Activated CD4-positive, alpha-beta memory T cell treated with anti-CD3 and anti-CD28 coated beads for 36 hours (primary cell): ENCODE measurements at places on chromosomes 1 and 21.

DNA sequence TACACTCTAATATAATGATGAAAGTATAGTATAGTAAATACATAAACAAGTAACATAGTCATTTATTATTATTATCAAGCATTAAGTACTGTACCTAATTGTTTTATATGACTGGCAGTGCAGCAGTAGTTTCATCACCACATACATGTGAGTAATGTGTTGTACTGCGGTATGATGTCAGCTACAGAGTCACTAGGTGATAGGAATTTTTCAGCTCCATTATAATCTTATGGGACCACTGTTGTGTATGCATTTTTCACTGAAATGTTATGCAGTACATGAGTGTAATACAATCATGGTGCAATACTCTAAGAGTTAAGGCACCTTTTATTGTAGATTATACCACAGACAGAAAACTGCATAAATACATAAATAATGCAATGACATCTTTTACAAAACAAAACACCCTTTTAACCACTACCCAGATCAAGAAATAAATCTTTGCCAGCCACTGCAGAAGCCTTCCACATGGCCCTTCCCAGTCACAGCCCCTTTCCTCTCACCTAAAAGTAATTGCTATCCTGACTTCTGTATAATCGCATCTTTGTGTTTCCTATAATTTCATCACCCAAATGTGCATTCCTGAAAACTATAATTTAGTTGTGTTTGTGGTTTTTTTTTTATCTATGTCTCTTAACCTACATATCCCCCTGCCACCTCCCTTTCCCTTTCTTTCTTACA, 16.3 kb downstream of the ABCD3 start:
- no peak for DNase-seq

- no peak for DNase-seq
Observed at GRCh38 chr21:42225042-42225441, 6.1 kb downstream of the ABCG1 start.

DNA sequence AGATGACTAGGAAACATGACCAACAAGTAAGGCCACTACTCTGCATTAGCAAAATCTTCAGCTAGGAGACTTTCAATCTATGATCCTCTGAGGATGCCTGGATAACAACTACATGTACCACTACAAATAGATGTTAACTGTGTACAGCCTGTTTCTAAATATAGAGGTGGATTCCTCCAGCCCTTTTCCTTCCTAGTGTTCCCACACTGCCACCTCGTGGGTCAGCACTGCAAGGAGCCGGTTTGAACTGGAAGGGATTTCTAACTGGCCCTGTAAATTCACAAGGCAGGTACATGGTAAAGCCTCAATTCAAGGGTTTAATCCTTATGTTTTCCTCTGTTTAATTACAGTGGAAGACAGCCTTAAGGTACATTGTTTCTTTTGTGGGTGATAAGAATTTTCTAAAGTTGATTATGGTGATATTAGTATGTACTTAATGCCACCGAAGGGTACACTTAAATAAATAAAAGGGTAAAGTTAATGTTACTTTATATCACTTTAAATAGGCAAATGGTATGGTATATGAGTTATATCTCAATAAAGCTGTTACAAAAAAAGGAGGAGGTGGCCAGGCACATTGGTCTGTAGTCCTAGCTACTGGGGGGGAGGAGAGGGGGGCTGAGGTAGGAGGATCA, 14.4 kb downstream of the SMYD3 start:
- DNase-seq, result peak; percentile 72

DNA sequence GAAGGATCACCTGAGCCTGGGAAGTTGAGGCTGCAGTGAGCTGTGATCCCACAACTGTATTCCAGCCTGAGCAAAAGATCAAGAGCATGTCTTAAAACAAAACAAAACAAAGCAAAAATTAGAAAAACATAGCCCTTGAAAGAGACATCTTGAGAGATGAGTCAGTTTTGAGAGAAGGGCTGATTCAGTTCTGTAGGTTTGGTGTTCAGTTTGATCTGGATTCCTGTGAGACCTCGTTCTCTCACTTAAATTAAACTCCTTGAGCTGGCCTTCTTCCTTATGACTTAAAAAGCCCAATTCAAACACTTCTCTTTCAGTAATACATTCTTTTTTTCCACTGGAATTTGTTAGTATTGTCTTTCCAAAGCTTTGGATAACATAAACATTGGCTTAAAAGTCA, 164.2 kb downstream of the NRIP1 start:
- no peak for DNase-seq

GRCh38 chr1:42981255-42981805, 22.7 kb upstream of the SLC2A1 start:
- DNase-seq, result no peak

- no peak for DNase-seq
Observed at GRCh38 chr1:26094677-26095383, 16.8 kb upstream of the PDIK1L start.

DNA sequence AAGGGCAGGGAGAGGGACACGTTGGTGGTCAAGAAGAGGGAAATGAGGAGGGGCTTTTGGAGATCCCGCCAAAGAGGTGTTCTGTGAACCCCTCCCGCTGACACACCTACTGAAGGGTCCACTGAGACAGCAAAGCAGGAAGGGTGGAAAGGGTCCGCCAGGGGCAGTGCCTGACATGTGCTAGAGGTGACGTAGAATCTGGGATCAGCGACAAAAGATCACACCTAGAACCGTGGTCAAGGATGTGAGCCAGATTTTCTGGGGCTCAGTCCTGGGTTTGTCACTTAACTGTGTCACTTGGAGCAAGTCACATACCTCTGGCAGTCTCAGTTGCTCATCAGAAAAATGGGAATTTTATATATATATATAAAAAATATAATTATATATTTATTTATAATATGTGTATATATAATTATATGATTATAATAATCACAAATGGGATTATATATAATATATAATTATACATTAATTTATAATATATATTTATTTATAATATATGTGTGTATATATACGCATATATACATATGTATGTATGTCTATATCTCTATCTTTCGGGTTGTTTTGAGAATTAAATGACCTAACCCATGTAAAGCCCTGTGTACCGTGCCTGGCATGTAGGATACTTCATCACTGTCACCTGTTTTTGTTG, 35.0 kb upstream of the ATP5PO start:
- DNase-seq, result peak; percentile 51

DNA sequence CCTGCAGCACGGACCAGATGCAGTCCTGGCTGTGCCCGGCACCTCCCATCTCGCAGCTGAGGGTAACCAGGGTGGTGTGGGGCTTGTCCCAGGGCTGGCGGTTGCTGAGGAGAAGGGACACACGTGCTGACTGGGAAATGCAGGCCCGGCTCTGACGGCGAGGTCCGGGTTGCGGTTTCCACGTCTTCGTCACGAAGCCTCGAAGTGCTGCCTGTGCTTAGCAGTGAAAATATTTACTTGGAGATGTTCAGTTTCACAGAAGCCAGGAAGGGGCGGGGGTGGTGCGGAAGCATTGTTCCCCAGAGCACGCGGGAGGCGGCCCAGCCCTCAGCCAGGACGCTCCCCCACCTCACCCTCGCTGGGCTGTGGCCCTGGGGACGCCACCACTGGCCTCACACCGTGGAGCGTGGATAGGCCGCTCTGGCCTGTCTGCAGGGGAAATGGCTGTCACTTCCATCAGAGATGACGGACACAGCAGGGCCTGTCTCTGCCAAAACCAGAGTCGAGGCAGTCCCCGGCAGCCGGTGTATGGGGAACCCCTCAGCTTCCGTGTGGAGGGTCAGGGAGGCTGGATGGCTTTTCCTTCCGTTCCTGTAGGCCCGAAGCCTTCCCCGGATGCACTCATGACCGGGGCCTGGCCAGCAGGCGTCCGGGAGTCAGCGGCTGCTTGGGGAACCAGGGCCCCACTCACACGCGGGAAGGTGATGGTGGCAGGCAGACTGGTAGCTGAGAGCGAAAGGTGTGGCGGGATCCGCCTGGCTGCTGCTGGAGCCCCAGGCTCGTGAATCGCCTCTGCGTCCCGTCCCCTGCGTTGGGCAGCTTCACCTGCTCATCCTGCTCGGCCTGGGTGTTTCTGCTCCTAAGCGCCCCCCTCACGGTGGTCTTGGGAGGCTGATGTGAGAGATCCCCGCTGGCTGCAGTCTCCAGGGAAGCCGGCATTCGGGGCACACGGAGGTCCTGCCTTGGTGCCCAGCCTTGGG, 14.7 kb upstream of the POFUT2 start:
- peak; percentile 65 for DNase-seq

DNA sequence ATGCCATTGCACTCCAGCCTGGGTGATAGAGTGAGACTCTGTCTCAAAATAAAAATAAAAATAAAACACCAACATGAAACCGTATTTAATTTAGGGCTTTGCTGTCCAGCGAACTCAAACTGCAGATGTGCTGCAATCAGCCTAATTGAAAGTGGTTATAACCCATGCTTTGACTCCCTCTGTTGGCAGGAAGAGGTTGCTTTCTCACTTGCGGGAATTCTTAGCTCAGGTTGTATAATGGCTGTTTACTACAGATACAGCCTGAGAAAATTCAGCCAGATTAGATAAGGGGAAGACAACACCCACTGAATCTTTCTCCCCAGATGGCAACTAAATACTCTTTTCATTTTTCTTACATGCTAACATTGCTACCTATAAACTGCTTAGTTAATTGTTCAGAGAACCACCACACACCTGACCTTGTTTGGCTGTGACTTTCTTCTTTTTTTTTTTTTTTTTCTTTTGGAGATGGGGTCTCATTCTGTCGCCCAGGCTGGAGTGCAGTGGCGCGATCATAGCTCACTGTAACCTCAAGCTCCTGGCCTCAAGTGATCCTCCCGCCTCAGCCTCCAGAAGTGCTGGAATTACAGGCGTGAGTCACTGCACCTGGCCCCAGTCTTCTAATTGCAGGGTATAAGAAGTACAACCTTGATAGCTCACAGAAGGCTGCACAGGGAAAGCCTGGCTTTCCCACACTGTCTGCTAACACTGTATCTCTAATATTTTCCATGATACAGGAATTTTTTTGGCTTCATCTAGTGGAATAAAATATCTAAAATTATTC, 34.6 kb downstream of the DNTTIP2 start:
- peak; percentile 46 for DNase-seq

DNA sequence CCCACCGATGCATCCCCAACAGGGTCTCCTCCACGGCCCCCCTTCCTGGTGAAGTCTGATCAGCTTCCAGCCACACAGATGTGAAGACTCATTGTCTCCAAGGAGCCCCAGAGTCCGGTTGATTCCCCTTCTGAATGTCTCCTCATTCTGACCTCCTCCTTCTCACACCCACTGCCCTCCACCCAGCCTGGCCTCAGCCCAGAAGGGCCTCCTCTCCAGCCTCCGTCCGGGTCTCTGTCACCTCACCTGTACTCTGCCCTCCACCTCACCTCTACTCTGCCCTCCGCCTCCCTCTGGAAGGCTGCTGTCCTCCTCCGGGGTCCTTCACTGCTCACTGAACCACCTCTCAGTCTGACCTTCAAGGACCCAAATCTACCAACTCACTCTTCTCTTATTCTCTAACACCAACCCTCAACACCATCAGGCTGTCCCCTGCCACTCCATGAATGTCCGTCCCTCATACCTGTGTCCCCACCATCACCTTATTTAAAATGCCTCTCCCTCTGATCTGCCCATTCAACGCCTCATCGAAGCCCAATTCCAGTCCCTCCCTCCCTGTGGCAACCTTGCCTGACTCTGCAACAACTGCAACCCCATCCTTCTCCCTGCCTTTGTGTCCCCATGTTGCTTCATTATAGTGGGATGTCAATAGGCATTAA, 201.2 kb downstream of the TOMM20 start:
- DNase-seq, result no peak

- DNase-seq, result no peak
Observed at GRCh38 chr1:5758000-5758858, 234.0 kb downstream of the NPHP4 start.

- no peak for DNase-seq
Observed at GRCh38 chr1:99328171-99328570, 63.9 kb downstream of the PLPPR4 start.

GRCh38 chr1:239421811-239422210, 35.4 kb downstream of the CHRM3 start:
- DNase-seq, result no peak

- peak; percentile 45 for DNase-seq
Observed at GRCh38 chr1:25020851-25021590, 90.9 kb upstream of the RUNX3 start.

DNA sequence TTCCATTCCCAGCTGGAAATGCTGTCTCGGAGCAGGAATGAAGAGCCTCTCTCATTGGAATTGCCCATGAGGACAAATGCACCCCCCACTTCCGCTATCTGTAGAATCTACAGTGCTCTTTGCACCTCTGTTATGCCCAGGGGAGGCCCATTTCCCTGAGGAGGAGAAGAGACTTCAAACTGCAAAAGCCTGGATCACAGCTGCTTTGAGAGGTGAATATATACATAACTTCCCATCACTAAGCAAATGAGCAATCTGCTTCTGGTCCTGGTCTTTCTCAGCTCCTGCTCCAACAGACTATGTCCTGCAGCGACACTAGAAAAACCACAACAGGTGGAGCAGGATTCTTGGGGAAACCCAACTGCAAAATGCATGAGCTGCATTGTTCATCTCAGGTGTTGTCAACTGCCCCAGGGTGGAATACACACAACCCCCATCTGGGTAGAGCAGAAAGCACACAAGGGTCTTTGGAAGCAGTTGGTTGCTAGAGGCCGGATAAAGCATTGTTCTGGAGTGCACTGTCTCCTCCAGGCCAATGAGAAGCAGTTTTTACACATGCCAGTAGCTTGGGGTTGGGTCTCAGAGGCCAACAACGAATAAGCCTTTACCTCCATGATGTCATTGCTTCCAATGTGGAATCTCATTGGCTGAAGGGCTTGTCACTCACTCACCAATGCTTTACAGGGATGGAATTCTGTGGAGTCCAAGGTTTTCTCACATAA, 67.7 kb upstream of the RAB4A start:
- no peak for DNase-seq

- DNase-seq, result no peak
Observed at GRCh38 chr1:180601512-180601911, 30.3 kb upstream of the XPR1 start.

DNA sequence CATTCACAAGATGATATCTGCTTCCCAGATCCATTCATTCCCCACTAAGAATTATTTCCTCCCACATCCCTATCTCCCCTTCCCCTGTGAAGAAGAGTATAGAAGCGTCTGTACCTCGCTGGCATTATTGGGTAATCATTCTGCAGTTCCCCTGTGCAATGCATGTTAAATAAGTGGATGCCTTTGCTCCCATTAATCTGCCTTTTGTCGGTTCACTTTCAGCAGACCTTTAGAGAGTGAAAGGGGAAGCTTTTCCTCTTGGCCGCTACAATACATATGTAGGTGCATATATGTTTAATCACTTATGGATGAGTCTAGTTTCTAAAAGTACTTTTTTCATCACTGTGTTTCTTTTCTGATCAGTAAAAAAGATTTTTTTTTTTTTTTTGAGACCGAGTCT, 7.0 kb downstream of the CLCN6 start:
- no peak for DNase-seq
